Central memory CD4-positive, alpha-beta T cell (primary cell): ENCODE measurements at places on chromosomes 13 and 19.
A peak's percentile ranks its signal among the peaks of the same experiment; 100 is the strongest.

- DNase-seq: no peak
Measured at GRCh38 chr19:56930647-56931535, 90.4 kb upstream of the PEG3 start.

DNA sequence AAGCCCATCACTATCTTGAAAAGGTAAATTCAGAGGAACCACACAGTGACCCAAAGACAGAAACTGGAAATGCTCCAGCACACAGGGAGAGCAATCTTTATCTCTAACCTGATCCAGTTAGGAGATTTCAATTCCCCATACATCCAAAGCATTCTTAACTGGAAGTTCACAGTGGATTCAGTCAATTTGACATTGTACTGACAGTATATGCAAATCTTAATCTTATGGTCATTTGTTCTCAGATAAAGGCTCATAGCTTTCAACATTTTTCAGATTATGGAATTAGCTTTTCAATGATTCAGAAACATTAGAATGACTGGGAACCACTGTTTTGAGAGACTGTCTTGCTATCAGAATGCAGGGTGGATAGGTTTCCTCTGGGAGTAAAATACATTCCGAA is 1455.6 kb downstream of the OLFM4 start:
- no peak for DNase-seq

DNA sequence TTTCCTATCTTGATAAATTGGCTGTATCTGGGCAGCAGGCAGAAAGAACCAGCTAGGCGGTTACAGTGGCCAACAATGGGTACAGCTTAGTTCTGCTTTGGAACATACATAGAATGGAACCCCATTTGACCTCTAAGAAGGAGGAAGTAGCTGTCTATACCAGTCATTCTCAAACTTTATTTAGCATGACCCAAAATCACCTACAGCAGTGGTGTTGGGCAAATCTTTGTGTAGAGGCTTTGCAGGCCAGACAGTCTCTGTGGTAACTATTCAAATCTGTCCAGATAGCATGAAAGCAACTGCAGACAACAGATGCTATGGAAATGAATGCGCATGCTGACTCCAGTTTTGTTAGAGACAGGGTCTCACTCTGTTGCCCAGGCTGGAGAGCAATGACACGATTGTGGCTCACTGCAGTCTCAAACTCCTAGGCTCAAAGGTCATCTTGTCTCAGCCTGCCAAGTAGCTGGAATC is 12.0 kb upstream of the KCNC3 start:
- DNase-seq: no peak

DNA sequence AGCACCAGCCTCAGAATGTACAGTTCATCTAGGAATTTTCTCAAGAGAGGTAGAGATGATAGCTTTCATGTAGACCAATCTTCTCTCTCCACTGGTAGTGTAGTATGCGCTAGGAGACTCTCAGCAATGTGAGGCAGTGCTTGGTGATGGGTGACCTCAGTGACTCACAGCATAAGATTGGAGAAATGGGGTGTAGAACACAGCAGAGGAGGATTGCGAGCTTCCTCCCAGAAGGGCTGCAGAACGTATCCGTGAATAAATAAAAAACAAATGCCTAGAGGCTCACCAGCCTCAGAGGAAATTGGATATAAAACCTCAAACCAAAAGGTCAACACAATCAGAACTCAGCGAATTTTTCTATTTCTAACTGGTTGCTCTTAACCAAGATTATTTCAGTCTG is 182.9 kb upstream of the RXFP2 start:
- DNase-seq: no peak

- no peak for DNase-seq
Measured at GRCh38 chr13:63910511-63910910, 2494.9 kb upstream of the PCDH20 start.

DNA sequence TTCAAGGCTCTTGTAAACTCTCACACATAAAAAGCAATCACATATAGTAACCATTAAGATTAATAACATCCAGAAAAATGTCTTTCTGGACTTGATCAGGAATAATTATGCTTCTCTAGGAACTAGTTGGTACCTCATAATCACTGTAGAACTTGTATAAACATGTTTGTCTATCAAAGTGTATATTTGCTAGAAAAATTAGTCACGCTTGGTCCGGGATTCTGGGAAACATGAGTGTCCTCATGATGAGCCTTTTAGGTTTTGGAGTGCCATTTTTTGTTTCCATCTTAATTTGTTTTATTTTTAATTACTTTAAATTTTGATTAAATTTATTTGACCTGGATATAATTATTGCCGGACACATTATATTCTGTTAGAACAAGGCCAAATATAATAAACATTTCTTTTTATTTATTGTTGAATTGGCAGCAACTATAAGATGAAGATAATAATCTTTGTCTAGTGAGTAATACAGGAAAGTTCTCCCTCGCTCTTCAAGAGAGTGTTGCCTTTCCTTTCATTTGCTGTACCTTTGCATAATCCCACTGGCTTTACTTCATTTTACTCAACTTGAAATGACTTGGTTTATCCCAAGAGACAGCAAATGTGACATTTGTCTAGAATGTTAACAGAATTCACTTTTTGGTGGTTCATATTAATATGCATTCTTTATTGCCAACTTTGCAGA is 207.0 kb downstream of the NALCN start:
- no peak for DNase-seq

DNA sequence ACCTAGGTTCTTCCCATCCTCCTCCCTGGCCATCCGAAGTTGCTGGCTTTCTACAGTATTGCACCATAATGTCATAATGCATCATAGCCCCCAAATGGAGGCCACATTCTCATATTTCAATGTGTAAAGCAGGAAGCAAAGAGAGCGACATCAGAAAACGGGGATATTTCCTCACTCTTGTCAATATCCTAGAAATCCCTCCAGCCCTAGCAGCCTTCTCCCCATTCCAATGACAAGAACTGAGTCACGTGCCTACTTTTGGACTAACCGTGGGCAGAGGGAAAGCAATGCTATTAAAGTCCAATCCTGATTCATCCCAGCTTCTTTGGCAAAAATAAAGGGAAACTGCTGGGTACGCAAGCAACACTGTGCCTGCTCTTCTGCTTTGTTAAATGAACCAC is 4.3 kb upstream of the RAP2A start:
- DNase-seq: no peak

DNA sequence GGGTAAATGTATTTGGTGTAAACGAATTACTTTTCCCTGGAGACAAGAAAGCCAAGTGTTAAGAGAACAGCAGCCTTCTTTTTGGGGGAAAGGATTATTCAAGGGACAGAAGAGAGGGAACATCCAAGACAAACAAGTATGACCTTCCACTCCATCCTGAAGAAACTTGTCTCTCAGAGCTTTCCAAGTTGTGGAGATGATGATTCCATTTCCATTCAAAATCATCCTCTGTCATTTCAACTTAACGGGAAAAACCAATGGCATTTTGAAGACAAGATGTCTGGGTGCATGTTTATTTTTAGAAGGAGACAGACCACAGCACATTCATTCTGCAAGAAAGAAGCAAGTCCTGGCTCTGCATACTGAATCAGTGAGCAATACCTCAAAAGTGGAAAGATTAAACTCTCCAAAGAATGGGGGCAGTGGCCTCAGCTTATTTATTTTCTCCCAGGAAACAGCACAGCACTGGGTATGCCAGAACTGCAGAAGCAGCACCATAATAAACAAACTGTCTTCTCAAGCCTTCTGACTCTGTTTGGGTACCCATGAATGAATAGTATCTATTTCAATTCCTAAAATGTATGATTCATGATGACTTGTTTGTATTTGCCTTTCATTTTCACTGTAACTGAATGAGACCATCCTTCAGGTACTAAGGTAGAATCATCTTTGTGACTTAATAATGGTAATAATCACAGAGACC is 541.0 kb downstream of the RFC3 start:
- no peak for DNase-seq

- no peak for DNase-seq
Measured at GRCh38 chr19:3239367-3239766, 14.9 kb downstream of the CELF5 start.

DNA sequence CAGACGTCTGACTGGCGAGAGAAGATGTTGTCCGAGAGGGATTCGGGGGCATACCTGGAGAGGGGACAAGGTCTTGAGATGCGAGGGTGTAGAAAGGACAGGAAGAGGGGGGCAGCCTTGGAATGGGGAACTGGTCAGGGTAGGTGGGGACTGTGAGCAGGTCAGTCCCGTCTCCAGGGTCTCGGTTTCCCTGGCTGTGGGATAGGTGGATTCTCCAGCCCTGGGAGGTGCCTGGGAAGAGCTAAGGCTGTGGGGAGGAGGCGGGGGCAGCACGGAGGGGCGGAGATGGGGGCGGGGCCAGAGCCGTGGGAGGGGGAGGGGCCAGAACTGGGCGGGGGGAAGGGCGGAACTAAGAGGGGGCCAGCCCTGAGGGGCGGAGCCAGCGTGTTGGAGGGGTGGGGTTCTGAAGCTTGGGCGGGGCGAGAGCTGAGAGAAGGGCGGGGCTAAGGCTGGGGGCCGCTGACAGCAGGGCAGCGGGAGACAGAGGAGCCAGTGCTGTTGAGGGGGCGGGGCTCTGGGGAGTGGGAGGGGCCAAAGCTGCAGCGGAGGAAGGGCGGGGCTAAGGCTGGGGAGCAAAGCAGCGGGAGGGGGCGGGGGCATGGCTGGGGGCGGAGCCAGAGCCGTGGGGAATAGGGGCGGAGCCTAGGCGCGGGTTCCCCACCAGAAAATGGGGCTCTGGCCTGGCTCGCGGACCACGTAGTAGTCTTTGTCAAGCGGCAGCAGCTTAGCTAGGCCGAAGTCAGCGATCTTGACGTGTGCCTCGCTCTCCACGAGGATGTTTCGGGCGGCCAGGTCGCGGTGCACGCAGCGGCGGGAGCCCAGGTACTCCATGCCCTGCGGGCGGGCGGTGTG is 9.5 kb upstream of the INSL3 start:
- DNase-seq: no peak

- DNase-seq: no peak
Measured at GRCh38 chr13:75705395-75705794, 69.3 kb downstream of the LMO7 start.

- peak; percentile 39 for DNase-seq
Measured at GRCh38 chr19:35030257-35031071, at the start of gene SCN1B. SCN1B (plus strand) TSS chr19:35030470; CDS start chr19:35030821, 351 bp downstream.

- DNase-seq: no peak
Measured at GRCh38 chr19:13220847-13221246, 70.6 kb downstream of the IER2 start.

DNA sequence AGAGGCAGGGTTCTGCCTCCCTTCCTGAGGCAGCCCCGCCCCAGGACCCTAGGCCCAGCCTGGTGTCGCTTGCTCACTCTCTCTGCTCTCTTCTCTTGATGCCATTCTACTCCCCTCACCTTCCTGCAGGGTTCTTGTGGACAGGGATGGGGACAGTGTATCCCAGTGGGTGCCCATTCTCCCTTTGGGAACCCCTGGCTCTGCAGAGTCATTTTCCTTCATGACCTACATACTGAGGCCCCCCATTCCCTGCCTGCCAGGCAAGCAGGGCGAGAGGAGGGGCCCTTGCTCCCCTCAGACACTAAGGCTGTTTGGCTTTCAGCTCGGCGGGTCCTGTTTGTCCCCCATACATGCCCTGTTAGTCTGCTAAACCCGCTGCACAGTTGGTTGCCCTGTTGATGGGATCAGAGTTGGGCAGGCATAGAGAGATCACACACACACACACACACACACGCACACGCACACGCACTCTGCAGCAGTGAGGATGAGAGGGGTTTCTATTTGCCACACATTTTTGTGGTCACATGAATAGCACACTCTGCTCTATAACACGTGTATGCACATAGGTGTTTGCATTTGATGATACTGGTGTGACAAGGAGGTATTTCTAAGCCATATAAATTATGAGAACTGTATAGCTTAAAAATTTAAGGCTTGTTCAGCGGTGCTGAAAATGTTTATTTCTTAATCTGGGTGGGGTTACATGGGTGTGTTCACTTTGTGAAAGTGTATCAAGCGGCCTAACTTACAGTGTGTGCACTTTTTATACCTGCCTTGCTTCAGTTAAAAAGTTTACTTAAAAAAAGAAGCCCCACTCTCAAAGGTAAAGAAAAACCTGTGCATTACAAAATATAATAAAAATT is 20.3 kb downstream of the NFIX start:
- DNase-seq: no peak

DNA sequence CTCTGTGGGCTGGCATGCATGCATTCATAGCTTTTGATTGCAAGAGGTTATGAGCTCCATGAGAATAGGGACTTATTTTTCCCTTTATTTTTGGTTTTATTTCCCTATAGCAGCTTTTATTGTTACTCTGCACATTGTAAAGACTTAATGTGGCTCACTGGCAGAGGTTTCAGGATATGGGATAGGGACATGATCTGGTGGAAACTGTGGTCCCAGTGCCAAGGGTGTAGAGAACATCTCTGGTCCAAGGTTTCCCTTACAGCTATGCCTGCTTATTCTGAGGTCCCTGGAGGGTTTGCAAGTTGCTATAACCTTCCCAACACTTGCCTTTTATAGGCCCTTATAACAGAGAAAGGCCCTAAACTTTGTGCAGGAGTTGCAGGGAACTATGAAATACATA is 33.6 kb downstream of the LMO7 start:
- no peak for DNase-seq

DNA sequence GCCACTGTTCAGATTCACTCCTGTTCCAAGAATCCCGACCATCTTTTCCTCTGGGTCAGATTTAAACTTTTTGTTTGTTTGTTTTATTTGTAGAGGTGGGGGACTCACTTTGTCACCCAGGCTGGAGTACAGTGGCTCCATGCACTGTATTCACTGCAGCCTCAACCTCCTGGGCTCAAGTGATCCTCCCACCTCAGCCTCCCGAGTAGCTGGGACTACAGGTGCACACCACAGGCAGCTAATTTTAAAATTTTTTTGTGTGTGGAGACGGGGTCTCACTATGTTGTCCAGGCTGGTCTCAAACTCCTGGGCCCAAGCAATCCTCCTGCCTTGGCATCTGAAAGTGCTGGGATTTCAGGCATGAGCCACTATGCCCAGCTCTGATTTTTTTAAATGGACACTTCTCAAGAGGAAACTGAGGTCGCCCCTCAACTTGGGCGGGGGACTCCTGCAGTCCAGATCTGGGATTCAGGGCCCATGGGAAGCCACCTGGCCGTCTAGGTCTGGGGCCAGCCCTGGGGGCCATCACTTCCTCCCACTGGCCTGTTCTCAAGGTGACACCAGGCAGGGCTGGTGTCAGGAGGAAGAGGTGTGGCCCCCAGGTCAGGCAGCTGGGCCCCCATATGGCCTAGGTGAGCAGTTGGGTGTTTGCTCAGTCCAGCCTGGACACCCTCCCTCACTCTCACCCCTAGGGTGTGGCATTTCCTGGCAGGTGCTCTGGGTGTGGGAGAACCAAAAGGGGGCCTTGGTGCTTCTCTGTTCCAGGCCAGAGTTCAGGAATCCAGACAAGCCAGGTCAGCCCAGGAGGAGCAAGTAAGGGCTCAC is 1.3 kb downstream of the B3GNT3 start:
- DNase-seq: no peak

DNA sequence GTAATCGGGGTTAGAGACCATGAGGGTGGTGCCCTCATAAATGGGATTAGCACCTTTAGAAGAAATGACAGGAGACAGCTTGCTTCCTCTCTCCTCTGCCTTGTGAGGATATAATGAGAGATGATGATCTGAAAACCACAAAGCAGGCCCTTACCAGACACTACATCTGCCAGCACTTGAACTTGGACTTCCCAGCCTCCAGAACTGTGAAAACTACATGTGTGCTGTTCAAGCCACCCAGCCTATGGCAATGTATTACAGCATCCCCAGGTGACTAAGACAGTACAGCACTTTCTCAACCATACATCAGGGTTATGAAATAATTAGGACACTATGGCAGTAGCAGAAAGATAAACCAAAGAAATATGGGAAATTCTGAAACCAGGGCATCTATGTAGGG is 7.4 kb downstream of the ZNF564 start:
- no peak for DNase-seq
